Cerebellar cortex (tissue), 1 donor: ENCODE measurements at places on chromosomes 1 and 21.

DNA sequence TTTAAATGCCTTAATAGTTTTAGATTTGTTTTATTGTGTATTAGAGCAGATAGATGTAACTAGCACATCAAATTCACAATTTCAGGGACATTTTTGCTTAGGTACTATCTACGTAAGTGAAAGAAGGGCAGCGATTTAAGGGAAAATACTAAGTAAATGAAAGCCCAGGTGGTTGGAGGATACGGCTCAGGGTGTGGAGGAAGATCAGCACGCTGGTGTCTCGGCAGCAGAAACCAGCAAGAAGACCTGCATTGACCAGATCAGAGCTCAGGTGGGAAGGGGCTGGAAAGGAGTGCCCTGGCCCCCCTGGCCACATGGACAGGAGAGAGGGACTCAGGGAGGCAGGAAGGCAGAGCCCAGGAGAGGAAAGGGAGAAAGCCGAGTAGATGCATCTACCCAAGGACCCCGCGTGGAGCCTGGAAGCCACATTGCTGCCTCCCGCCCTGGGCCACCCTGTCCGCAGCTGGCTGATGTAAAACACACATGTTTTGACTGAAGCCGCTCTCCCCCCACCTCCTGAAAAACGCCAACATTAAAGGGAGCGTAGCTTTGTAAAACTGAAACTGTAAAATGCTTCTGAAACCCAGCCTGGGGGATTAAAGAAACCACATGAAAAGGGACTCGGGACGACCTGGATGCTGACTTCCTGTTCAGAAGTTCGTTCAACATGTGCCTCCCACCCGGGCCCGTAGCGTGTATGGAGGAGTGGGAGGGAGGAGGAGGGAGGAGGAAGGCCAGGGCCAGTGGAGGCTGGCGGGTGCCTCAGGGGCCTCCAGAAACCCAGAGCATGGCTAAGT lies 72.6 kb upstream of the TARDBP start:
- DNase-seq, result no peak

GRCh38 chr1:39409055-39409816 lies 82.2 kb upstream of the BMP8A start:
- DNase-seq, result peak; percentile 39

- no peak for DNase-seq
Measured at GRCh38 chr1:67748630-67749029, 63.6 kb downstream of the GADD45A start.

- no peak for DNase-seq
Measured at GRCh38 chr1:229381234-229381633, 38.4 kb upstream of the CCSAP start.

DNA sequence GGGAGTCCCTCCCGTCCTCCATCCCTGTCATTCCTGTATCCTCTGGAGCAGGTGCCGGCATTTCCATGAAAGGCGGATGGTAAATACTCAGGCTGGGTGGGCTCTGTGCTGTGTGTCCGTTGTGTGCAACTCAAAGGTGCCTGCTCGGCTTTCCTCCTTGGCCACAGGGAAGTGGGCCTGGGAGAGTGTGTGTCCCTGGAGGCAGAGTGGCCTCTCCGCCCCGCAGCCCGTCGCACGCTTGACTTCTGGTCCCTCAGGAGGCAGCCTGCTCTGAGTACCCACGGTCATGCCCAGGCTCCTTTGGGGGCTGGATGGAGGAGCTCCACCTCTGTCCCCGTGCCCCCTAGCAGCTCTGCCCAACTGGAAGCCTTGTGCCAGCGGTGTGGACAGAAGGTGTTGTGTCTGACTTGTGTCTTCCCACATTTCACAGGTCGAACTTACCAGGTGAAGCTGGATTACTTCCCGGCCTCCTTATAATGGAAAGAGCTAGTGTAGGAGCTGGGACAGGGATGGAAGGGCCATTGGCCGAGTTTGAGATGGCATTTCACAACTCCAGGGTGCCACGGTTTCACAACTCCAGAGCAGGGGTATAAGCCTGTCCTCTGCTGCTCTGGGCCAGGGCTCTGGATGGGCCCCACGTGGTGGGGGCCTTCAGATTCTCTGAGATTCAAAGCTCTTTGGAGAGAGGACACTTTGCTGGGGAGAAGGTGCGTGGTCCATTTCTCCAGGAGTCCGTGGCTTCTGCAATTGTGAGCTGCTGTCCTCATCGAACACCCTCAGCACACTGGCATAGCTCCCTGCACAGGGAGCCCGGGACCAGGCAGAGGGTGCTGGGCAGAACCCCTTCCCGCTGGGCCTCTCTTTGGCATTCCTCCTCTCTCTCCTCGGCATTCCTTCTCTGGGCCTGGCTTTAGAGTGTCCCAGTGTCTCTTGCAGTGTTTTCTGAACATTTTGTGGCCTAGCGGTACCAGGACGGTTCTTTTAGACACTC lies 152.7 kb upstream of the COL6A1 start:
- DNase-seq, result no peak

DNA sequence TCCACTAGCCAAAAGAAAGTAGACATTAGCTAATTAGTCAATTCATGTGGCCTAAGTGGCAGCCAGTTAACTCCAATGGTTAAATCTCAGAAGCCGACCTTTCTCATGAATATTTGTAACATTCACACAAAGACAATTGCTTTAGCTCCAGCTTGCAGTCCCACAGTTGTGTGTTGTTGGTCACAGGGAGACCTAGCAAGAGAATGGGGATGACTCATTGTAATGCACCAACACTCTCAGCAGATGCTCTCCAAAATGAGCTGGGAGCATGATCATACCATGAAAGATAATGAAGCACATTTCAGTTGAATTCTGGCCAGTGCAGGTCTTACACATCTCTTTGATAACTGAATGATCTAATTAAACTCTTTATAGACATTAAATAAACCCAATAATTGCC lies 160.4 kb downstream of the HLX start:
- no peak for DNase-seq
